Ascending aorta (tissue), 2 donors: ENCODE measurements at places on chromosomes 12 and 14. TPM values are rescaled to one million over a fixed set of nuclear protein-coding genes. Genes with fewer than 3 reads are reported as not detected.

DNA sequence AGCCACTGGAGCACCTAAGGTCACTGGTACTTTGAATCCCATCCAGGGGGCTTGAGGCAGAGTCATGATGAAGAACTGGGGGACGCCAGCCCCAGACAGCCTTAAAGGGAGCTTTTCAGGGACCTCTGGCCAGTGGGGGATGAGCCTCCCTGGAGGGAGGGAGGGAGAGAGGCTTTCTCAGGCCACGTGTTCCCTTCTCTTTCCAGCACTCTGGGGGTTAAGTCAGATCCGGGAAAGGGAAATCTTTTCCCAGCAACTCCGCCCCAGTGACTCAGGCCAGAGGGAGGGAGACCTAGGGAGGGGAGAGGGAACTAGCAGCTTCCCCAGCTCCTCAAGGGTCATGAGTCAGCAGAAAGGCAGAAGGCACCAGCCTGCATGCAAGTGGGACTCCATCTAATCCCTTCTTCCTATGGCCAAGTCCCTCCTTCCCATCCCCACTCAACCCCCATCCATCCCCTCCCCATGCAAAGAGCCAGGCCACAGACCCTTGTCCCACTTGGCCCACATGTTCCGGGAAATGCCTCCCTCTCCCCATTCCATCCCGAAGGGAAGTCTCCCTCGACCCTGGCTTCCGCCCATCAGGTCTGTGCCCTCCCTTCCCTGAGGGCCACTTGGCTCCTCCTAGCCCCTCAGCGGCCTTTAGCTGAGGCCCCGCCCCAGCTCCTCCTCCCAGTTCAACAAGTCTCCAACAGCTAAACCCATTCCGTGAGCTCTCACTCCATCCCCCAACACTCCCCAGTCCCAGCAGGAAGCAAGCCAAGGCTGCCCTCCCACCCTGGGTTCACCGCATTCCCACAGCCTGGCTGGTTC, 5.6 kb downstream of the TNFRSF1A start:
- peak; percentile 97 for DNase-seq
- peak overlapping the region; percentile 98 for H3K27ac ChIP-seq
- no peaks in the 10 kb centered on the region for H3K27me3 ChIP-seq
- peak overlapping the region; percentile 93 for H3K4me3 ChIP-seq
- peaks cover 35% of the 10 kb centered on the region for H3K36me3 ChIP-seq

GRCh38 chr12:18849080-18849479, 111.2 kb downstream of the CAPZA3 start:
- H3K27ac ChIP-seq = no peak overlapping the region
- no peaks in the 10 kb centered on the region for H3K27me3 ChIP-seq
- no peak for DNase-seq
- H3K36me3 ChIP-seq = no peaks in the 10 kb centered on the region

OR4E2 gene
- not detected for total RNA-seq

DNA sequence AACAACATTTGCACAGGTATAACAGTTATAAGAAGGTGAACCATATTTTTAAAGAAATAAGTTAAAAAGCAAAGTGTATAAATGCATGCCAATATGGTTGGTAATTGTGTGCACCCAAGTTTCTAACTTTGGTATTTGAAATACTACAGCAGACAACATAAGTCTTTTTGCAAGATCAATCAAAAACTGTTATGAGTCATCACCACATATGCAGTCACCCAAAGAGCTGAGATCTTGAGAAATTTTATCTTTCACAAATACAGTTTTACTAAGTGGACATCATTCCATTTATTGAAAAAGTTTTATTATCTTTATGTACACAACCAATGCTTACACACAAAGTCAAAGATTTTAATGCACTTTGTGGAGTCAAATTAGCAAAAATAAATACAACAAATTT, 7.0 kb upstream of the ACSS3 start:
- H3K36me3 ChIP-seq = no peaks in the 10 kb centered on the region
- DNase-seq = no peak
- no peaks in the 10 kb centered on the region for H3K4me1 ChIP-seq
- H3K27ac ChIP-seq = no peak overlapping the region

DNA sequence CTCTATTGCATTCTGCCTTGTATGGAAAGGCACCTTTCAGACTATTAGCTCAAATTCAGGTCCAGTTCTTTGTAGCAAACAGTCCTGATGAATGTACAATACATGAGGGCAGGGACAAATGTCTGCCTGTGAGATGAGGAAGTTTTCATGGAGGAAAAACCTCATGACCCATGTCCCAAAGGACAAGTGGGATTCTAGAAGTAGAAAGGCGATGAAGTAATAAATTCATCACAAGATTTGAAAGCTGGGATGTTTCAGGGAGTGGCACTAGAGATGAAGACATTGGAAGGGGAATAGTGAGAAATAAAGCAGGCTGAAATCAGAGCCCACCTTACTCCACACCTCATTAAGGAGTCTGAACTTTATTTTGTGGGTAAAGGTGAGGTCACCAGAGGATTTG, 4.2 kb downstream of the CORO1C start:
- H3K27ac ChIP-seq = peak overlapping the region; percentile 9
- H3K4me3 ChIP-seq = no peak overlapping the region
- no peaks in the 10 kb centered on the region for H3K36me3 ChIP-seq
- peaks cover 56% of the 10 kb centered on the region for H3K4me1 ChIP-seq
- H3K27me3 ChIP-seq = no peaks in the 10 kb centered on the region
- no peak for DNase-seq

DUSP6 gene
- 370 TPM for total RNA-seq

- peak within 1 kb of the TSS; percentile 88 for H3K4me3 ChIP-seq
- no peaks in the 10 kb centered on the region for H3K27me3 ChIP-seq
- peak within 1 kb of the TSS; percentile 99 for H3K27ac ChIP-seq
- DNase-seq = no peak
Measured at GRCh38 chr12:57127726-57128518, at the start of gene LRP1. TSS of gene LRP1 (plus strand) at chr12:57128483. CDS start at chr12:57128965, 482 bp downstream.

PLCZ1 gene
- total RNA-seq = not detected

HNF1A gene
- not detected for total RNA-seq

SLC25A47 gene
- not detected for total RNA-seq

- H3K4me3 ChIP-seq = peak overlapping the region; percentile 99
- no peaks in the 10 kb centered on the region for H3K27me3 ChIP-seq
- peak overlapping the region; percentile 87 for H3K27ac ChIP-seq
- no peak for DNase-seq
- H3K4me1 ChIP-seq = peaks cover 7% of the 10 kb centered on the region
Measured at GRCh38 chr12:120688527-120689071, 1.6 kb downstream of the MLEC start.

TRHDE gene
- total RNA-seq = 34.0 TPM

- no peak overlapping the region for H3K27ac ChIP-seq
Measured at GRCh38 chr14:38646391-38646790, 390.5 kb upstream of the CLEC14A start.

ZBTB42 gene
- 23.5 TPM for total RNA-seq

GRCh38 chr14:81427348-81428058, 27.4 kb upstream of the STON2 start:
- H3K4me1 ChIP-seq = no peaks in the 10 kb centered on the region
- H3K36me3 ChIP-seq = no peaks in the 10 kb centered on the region
- H3K27me3 ChIP-seq = no peaks in the 10 kb centered on the region
- H3K4me3 ChIP-seq = no peak overlapping the region
- DNase-seq = no peak

TCTN2 gene
- total RNA-seq = 2.7 TPM

GRCh38 chr14:100587086-100587762, at the start of gene BEGAIN:
TSS of gene BEGAIN (minus strand) at chr14:100587417. CDS start at chr14:100587290, 127 bp downstream.
- H3K4me1 ChIP-seq = no peaks in the 10 kb centered on the region
- H3K4me3 ChIP-seq = peak within 1 kb of the TSS; percentile 63
- H3K27ac ChIP-seq = no peak within 1 kb of the TSS
- DNase-seq = no peak

- DNase-seq = no peak
- H3K4me1 ChIP-seq = no peaks in the 10 kb centered on the region
- no peak overlapping the region for H3K4me3 ChIP-seq
Measured at GRCh38 chr12:31797230-31797872, 68.5 kb upstream of the AMN1 start.

DNA sequence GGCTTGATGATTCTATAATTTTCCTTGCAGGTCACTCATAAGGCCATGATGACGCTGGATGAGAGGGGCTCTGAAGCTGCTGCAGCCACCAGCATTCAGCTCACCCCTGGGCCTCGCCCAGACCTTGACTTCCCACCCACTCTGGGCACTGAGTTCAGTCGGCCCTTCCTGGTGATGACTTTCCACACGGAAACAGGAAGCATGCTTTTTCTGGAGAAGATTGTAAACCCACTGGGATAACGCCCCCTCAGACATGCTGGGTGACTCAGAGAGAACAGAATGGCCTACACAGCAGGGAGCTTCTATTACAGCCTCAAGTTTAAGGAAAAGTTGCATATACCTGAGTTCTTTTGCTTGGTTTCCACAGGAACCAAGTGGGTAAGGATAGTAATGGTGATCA, 34.3 kb downstream of the SERPINA3 start:
- H3K36me3 ChIP-seq = no peaks in the 10 kb centered on the region
- H3K27ac ChIP-seq = no peak overlapping the region
- no peak overlapping the region for H3K4me3 ChIP-seq
- no peaks in the 10 kb centered on the region for H3K27me3 ChIP-seq
- no peak for DNase-seq

PMCH gene
- total RNA-seq = not detected

- H3K4me3 ChIP-seq = peak overlapping the region; percentile 54
- H3K4me1 ChIP-seq = no peaks in the 10 kb centered on the region
- H3K36me3 ChIP-seq = no peaks in the 10 kb centered on the region
- H3K27me3 ChIP-seq = no peaks in the 10 kb centered on the region
- H3K27ac ChIP-seq = peak overlapping the region; percentile 53
Measured at GRCh38 chr12:54082397-54082892, 28.8 kb downstream of the HOXC4 start.

DNA sequence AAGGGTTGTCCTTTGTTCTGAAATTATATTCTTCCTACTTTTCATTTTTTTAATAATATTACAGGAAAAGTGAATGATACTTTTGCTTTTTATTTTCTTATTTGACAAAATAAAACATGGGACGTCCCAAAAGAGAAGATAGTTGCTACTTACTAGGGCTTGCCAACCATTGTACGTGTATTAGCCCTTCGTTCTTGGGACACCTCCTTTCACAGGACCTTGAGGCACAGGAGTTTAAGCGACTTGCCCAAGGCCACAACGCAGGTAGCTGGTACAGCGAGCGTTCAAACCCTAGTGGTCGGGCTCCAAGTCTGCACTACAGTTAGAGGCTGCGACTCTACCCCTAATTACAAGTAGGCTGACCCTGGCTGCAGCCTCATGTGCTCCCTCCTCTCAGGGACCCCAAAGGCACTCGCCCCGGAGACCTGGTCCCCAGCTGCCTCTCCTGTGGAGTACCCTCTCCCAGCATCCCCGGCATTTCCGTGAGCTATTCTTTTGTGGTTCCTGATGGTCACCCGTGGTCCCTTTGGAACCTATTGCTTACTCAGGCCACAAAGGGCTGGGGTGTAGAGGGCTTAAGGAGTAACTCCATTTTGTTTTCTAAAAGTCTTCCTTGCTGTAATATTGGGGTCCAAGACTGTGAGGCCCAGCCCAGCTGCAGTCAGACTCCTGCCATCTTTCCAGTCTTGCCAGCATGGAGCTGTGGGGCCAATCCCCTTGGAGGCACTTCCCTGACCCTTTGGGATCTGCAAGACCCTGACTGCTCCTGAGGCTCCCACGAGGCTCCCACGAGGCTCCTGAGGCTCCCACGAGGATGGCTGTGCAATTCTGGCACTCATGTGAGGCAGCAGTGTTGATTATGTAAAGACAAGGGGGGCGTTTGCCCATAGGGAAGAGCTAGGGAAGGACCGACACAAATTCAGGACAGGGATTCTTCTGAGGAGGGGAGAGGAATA, 49.7 kb downstream of the IQSEC3 start:
- no peak for DNase-seq
- H3K36me3 ChIP-seq = no peaks in the 10 kb centered on the region
- no peak overlapping the region for H3K4me3 ChIP-seq
- no peak overlapping the region for H3K27ac ChIP-seq

KRT77 gene
- total RNA-seq = not detected

YLPM1 gene
- 27.7 TPM for total RNA-seq

- H3K4me1 ChIP-seq = peaks cover 14% of the 10 kb centered on the region
- DNase-seq = no peak
- no peak overlapping the region for H3K4me3 ChIP-seq
Measured at GRCh38 chr12:20547816-20548575, 147.1 kb upstream of the SLCO1C1 start.

- H3K36me3 ChIP-seq = no peaks in the 10 kb centered on the region
- no peaks in the 10 kb centered on the region for H3K27me3 ChIP-seq
- no peak overlapping the region for H3K27ac ChIP-seq
- H3K4me1 ChIP-seq = no peaks in the 10 kb centered on the region
- DNase-seq = no peak
- H3K4me3 ChIP-seq = no peak overlapping the region
Measured at GRCh38 chr14:70098250-70098809, 90.4 kb downstream of the SLC8A3 start.

BICDL1 gene
- not detected for total RNA-seq

DNA sequence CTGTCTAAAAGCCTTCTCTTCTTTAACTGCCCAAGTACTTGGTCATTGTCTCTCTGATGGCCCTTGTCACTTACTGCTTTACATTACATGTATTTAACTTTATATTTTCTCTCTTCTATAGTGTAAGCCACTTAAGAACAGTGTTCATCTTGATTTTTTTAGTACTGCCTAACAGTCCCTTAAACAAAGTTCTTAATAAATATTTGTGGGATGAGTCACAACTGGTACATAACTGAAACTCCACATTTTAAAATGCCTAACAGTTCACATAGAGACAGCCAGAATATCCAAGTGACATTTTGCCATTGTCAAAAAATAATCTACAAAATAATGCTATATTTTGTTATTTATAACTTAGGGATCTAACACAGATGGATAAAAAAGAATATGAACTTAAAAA, 146.6 kb downstream of the STXBP6 start:
- H3K27ac ChIP-seq = no peak overlapping the region
- no peak overlapping the region for H3K4me3 ChIP-seq
- no peaks in the 10 kb centered on the region for H3K36me3 ChIP-seq

SLCO1B1 gene
- not detected for total RNA-seq

COPS7A gene
- total RNA-seq = 221 TPM

BCL7A gene
- total RNA-seq = 3.2 TPM

DNA sequence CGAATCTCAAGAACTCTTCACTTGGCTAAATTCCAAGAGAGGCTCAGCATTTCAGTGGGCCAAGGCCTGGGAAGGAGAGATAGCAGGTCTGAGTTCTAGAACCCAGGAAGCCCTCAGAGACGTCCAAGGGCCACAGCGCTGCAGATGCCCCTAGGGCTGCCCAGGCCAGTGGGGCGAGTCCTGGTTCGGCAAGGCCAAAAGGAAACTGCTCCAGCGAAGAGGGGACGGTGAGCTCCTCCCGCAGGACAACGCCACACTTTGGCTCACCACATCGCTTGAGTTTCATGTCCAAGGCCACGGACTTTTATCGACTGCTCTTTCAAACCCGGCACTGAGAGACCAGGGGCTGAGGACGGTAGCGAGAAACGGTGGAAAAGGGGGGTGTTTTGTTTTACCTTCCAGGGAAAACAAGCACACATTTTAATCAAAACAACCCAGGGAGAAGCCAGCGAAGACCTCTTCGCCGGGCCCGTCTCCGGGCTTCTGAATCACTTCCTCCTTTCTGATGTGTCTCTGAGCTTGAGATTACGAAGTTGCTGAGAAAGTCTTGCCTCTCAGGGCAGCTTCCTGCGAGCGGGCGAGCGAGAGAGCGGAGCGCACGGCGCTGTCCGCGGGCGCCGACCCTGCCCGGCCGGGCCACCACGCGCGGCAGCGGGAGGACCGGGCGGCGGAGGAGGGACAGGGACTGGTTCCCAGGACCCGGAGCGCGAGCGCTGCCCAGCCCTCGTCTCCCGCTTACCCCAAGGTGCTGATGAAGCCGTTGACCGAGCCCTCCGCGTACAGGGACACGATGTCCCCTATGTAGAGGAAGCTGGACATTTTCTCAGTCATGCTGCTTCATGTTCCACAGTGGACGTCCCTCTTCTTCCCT, 808 bp downstream of the ITPR2 start:
- H3K4me3 ChIP-seq = peak overlapping the region; percentile 94
- no peaks in the 10 kb centered on the region for H3K36me3 ChIP-seq
- H3K4me1 ChIP-seq = no peaks in the 10 kb centered on the region
- DNase-seq = peak; percentile 83
